ENCODE measurements at places on chromosomes 13 and 19.

- H3K27me3 ChIP-seq: no peaks in the 10 kb centered on the region
- no peaks in the 10 kb centered on the region for H3K36me3 ChIP-seq
- H3K27ac ChIP-seq: no peak overlapping the region
- no peak overlapping the region for H3K4me3 ChIP-seq
These were observed 379.6 kb downstream of the SLITRK6 start for GRCh38 chr13:85419611-85420010.

DNA sequence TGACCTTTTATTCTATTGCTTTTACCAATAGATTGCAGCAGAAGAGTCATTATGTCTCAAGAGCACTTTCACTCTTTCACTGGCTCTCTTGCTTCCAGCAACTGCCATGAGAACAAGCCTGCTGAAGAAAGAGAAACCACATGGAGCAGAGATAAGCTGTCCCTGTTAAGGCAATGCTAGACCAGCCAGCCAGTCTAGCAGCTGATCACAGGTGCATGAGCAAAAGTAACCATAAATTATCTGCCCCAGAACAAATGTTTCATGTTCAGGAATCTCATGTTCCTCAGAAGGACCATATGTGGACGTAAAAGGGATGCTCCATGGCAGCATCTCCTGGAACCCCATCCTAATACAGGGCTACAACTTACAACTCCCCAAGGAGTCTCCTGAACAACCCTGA is 20.4 kb upstream of the DCLK1 start:
- H3K36me3 ChIP-seq: no peaks in the 10 kb centered on the region
- peaks cover 9% of the 10 kb centered on the region for H3K27me3 ChIP-seq
- no peak overlapping the region for H3K27ac ChIP-seq
- no peak for DNase-seq
- no peaks in the 10 kb centered on the region for H3K4me1 ChIP-seq

GRCh38 chr13:95133498-95133897 is 167.8 kb downstream of the ABCC4 start:
- no peaks in the 10 kb centered on the region for H3K4me1 ChIP-seq
- H3K36me3 ChIP-seq: no peaks in the 10 kb centered on the region
- DNase-seq: no peak
- no peaks in the 10 kb centered on the region for H3K27me3 ChIP-seq
- H3K27ac ChIP-seq: no peak overlapping the region

DNA sequence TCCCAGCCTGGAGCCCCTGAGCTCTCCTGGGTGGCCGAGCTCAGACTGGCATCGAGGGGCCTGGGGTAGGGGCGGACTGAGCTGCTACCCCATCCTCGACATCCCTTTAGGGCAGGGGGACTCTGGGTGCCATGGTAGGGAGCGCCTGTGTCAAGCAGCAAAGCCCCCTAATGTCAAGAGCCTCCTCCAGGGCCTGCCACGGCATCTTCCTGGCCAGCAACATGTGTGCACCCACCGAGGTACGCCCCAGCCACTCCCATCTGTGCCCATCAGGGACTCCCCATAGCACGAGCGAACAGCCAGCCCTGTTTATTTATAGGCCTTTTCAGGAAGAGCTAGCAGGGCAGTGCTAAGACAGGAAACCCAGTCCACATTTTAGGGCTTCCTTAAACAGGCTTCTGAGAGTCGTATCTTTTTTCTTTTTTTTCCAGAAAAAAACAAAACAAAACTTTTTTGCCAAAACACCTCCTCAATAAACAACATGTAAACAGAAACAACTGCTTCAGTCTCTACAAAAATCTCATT is 14.3 kb downstream of the LRP3 start:
- no peak overlapping the region for H3K4me3 ChIP-seq
- H3K27ac ChIP-seq: no peak overlapping the region
- no peaks in the 10 kb centered on the region for H3K4me1 ChIP-seq
- H3K27me3 ChIP-seq: no peaks in the 10 kb centered on the region

- no peak for DNase-seq
- H3K27ac ChIP-seq: no peak overlapping the region
- no peaks in the 10 kb centered on the region for H3K27me3 ChIP-seq
- H3K36me3 ChIP-seq: peaks cover 9% of the 10 kb centered on the region
- peaks cover 29% of the 10 kb centered on the region for H3K4me1 ChIP-seq
These were observed 112.9 kb downstream of the LRCH1 start for GRCh38 chr13:46665633-46666482.

DNA sequence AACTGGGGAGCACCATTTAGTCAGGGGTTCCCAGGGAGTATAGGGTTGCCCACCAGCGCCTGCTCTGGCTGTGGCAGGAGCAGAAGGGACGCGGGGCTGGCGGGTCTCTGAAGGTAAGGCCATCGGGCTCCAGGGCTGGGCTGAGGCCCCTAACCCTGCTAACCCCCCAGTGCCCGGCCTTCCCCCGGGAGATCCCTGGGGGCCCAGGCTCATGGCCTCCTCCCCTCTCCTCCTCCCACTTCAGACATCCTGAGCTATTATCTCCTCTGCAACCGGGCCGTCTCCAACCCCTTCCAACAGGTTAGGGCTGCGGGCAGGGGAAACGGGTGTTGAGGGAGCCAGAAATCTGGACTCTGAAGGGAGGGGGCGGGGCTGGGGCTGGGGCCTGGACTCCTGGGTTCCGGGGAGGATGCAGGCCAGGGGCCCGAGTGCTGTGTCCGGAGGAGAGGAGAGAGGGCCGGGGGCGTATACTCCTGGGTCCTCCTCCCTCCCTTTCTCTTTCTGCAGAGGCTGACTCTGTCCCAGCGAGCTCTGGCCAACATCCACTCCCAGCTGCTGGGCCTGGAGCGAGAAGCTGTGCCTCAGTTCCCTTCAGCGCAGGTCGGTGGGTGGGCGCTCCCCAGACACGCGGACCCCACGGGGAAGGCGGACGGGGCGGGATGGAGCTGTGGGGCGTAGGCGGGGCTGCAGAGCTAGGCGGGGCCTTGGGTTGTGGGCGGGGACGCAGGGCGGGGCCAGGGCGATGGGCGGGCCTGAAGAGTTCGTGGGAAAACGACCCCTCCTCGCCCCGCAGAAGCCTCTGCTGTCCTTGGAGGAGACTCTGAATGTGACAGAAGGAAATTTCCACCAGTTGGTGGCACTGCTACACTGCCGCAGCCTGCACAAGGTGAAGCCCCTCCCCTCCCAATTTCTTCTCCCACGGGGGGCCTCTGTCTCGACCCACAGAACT is 15.3 kb downstream of the TTYH1 start:
- DNase-seq: no peak
- H3K27ac ChIP-seq: no peak overlapping the region
- peaks cover 46% of the 10 kb centered on the region for H3K27me3 ChIP-seq
- peaks cover 20% of the 10 kb centered on the region for H3K4me1 ChIP-seq
- no peaks in the 10 kb centered on the region for H3K36me3 ChIP-seq

GRCh38 chr13:100075700-100076587 is 12.9 kb upstream of the PCCA start:
- H3K36me3 ChIP-seq: no peaks in the 10 kb centered on the region
- H3K4me3 ChIP-seq: no peak overlapping the region
- H3K27ac ChIP-seq: no peak overlapping the region
- H3K27me3 ChIP-seq: no peaks in the 10 kb centered on the region
- DNase-seq: no peak

- DNase-seq: peak; percentile 67
- no peaks in the 10 kb centered on the region for H3K36me3 ChIP-seq
- no peak overlapping the region for H3K4me3 ChIP-seq
- peaks cover 15% of the 10 kb centered on the region for H3K4me1 ChIP-seq
These were observed 23.4 kb downstream of the ZDHHC20 start for GRCh38 chr13:21435687-21436151.

DNA sequence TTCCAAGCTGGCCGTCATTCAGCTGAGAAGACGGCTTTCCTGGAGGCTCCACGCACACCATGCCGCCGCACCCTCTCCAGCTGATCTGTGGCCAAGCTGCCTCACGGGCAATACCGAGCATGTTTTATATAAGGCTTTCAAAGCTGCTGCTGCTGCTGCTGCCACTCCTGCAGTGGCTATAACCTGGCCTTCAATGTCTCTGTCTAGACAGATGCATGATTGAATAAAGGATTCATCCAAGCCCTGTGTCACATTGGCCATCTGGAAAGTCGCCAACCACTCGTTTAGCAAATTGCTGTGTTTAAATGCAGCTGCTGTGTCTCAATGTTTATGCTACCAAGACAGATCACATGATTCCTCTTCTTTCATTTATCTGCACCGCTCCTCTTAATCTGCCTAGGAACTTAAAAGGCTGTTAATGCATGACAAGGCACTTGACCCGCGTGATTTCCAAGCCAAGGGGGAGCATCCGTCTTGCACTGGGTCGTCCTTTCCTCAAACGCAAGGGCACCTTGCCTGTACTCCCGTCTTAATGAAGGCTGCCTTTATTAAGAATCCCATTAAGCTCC is 114.3 kb downstream of the TEX26 start:
- H3K36me3 ChIP-seq: no peaks in the 10 kb centered on the region
- no peak overlapping the region for H3K4me3 ChIP-seq
- no peak for DNase-seq
- H3K27me3 ChIP-seq: no peaks in the 10 kb centered on the region

- peak overlapping the region; percentile 42 for H3K27ac ChIP-seq
- DNase-seq: no peak
- peaks cover 3% of the 10 kb centered on the region for H3K4me1 ChIP-seq
- H3K27me3 ChIP-seq: no peaks in the 10 kb centered on the region
These were observed 10.9 kb upstream of the TLE5 start for GRCh38 chr19:3073159-3073563.

GRCh38 chr13:90405301-90405700 is 942.2 kb upstream of the MIR17HG start:
- H3K4me3 ChIP-seq: no peak overlapping the region
- H3K36me3 ChIP-seq: no peaks in the 10 kb centered on the region
- DNase-seq: no peak
- H3K4me1 ChIP-seq: no peaks in the 10 kb centered on the region

- no peaks in the 10 kb centered on the region for H3K36me3 ChIP-seq
- DNase-seq: no peak
- no peak overlapping the region for H3K4me3 ChIP-seq
- H3K4me1 ChIP-seq: no peaks in the 10 kb centered on the region
- no peaks in the 10 kb centered on the region for H3K27me3 ChIP-seq
These were observed 17.0 kb upstream of the NAPA start for GRCh38 chr19:47531640-47532387.

DNA sequence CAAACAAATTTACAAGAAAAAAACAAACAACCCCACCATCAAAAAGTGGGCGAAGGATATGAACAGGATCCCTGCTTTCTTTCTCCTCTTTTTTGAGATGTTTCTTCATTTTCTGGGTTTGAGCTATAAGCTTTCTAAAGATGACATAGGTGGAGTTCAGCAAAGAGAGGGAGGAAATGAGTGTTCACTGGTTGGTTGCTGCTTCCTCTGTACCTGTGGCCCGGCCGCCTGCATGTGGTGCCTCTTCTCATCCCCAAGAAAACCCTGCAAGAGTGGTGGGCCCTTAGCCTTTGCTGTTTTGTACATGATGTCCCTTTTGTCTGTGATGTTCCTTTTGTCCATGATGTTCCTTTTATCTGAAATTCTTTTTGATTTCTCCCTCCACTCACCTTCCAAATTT is 178.4 kb upstream of the SERP2 start:
- H3K27me3 ChIP-seq: no peaks in the 10 kb centered on the region
- no peak overlapping the region for H3K27ac ChIP-seq
- H3K36me3 ChIP-seq: no peaks in the 10 kb centered on the region
- H3K4me3 ChIP-seq: no peak overlapping the region
- H3K4me1 ChIP-seq: peaks cover 10% of the 10 kb centered on the region

DNA sequence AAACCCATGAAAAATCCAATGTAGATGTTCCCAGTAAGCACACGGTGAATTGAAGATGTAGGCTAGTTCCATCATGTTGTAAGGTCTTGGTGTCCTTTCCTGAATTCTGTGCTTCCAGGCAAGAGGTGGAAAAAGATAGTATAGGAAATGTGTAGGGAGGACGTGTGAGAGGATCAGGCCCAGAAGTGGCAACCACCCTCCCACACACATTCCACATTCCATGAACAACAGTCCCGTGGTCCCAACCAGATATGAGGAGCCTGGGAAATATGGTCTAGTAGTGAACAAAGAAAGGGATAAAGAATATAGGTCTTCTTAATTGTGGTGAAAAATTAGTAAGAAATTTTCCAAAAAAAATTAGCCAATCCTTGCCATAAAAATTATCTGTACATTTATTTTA is 1254.2 kb upstream of the SLC10A2 start:
- H3K4me1 ChIP-seq: no peaks in the 10 kb centered on the region
- no peak for DNase-seq
- H3K27me3 ChIP-seq: no peaks in the 10 kb centered on the region
- H3K27ac ChIP-seq: no peak overlapping the region
- no peaks in the 10 kb centered on the region for H3K36me3 ChIP-seq

DNA sequence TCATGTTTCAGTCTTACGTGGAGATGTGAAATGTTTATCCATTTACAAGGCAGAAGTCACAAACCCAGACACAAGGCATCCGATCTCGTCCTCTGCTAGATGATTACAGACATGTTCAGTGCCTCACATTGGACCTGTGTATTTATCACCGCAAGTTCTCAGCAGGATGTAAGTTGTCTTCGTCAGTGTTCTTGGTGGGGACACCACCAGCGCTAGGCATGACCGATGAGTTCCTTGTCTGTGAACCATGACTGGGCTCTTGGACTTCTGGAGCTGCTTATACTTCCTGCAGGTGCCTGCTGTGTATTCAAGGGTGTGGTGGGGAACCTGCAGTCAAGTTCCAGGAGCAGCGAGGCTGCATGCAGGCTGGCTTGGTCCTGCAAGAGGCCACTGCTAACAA is 105.4 kb downstream of the URI1 start:
- H3K36me3 ChIP-seq: no peaks in the 10 kb centered on the region
- H3K4me1 ChIP-seq: no peaks in the 10 kb centered on the region
- H3K27ac ChIP-seq: no peak overlapping the region
- H3K4me3 ChIP-seq: no peak overlapping the region

DNA sequence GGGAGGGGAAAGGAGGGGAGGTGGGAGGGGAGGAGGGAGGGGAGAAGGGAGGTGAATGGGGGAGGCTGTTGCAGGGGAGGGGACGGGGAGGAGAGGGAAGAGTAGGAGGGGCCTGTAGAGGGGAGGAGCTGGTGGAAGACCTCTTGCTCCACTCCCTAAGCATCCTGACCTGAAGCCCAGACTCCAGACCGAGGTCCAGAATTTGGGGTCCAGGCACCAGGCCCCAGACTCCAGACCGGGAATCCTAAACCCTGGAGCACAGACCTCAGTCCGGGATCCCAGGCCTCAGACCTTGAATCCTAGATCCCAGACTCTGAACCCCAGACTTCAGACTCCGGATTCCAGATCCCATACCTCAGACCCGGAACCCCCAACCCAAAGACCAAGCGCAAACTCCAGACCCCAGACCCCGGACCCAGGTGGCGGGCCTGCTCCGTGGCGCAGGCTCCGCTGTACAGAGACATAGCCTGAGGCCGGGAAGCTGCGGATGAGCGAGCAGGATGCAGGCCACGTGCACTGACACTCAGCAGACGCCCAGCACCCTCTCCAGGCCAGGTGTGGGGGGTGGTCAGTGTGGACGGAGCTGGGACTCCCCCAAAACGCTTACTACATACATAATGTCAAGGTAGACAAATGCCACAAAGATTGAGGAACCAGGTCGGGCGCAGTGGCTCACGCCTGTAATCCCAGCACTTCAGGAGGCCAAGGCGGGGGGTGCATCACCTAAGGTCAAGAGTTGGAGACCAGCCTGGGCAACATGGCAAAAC is 710 bp upstream of the BTBD2 start:
- peak overlapping the region; percentile 20 for H3K4me3 ChIP-seq
- no peaks in the 10 kb centered on the region for H3K36me3 ChIP-seq
- no peak overlapping the region for H3K27ac ChIP-seq
- no peaks in the 10 kb centered on the region for H3K27me3 ChIP-seq

Data from upper lobe of right lung (tissue), 1 donor.